ENCODE measurements at places on chromosomes 4 and X. TPM values are rescaled to one million over a fixed set of nuclear protein-coding genes. Genes with fewer than 3 reads are reported as not detected.

DNA sequence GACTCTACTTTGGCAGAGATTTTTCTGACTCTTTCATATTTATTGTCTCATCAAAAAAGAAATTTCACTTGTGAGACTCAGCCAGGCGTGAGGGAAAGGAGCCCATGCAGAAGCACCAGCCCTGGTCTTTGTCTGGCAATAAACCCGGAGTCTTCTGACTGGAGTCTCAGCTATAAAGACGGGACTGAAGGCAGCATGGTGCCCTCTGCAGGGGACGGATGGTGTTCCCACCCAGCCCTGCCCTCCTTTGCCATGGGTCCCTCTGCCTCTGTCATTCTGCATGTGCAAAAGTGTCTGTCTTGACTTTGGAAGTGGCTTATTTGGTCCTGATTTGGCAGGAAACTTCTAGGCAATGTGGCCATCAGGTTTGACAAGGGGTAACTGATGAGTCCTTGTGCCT is 14.2 kb downstream of the ZNF185 start:
- H3K36me3 ChIP-seq = no peaks in the 10 kb centered on the region
- DNase-seq = no peak
- H3K27me3 ChIP-seq = no peaks in the 10 kb centered on the region

DNA sequence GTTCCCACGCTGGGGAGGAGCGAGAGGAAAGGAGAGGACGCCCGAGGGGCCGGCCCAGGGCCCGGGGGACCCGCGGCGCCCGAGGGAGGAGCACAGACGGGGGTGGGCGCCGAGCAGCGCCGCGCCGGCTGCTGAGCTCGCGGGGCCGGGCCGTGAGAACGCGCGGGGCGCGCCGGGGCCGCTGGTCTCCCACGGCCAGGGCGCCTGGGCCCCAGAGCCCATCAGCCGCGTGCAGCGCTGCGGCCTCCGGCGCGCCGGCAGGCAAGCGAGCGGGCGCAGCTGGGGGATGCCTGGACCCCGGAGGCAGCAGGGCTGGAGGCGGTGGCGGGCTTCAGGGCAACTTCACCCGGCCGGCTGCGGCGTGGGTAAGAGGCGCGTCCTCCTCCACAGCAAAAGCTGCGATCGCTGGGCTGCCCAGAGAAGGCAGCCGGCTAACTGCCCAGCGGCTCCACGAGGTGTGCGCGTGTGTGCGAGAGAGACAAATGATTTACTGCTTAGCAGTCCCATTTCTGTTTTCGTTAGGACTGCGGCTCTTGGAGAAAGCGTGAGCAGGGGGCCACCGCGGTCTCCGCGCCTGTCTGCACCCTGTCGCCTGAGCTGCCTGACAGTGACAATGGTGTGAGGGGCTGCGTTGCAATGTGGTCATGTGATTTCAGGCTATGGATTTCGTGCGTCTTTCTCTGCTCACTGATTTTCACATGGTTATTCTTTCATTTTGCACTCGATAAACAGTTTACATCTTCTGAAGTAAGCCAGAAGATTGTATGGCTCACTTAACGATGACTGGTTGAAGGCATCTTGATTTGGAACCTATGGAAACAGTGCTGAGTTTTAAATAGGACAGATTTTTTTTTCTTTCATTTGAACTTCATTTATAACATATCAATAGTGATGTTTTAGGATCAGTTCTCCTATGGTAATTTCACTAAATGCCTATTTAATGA is 1.2 kb downstream of the GUCY1A1 start:
- H3K27me3 ChIP-seq = no peaks in the 10 kb centered on the region
- H3K4me3 ChIP-seq = peak overlapping the region; percentile 79
- H3K4me1 ChIP-seq = peaks cover 22% of the 10 kb centered on the region
- peak; percentile 53 for DNase-seq
- H3K27ac ChIP-seq = peak overlapping the region; percentile 91

GRCh38 chrX:39896951-39897740 is 200.6 kb downstream of the BCOR start:
- H3K27me3 ChIP-seq = no peaks in the 10 kb centered on the region
- peaks cover 9% of the 10 kb centered on the region for H3K4me1 ChIP-seq
- H3K4me3 ChIP-seq = no peak overlapping the region
- peak; percentile 62 for DNase-seq

The ANOS1 gene
- total RNA-seq = 5.7 TPM

DNA sequence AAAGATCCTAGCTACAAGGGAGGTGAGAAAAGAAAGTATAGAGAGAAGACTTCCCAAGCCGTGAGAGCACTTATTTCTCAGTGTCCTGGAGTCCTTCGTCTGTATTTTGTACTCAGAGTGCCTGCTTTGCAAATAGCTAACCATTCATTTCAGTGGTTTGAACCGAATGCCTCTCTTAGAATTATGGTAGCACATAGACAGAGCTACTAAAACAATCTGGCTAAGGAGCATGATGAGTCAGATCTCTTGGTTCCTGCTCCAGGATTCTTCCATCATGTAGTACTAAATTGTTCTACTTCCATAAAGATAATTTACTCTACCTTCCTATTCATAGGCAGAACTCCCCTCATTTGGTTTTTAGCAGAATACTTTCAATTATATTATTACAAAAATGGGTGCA is 946.6 kb downstream of the STIM2 start:
- H3K27me3 ChIP-seq = no peaks in the 10 kb centered on the region
- H3K4me3 ChIP-seq = no peak overlapping the region
- no peaks in the 10 kb centered on the region for H3K4me1 ChIP-seq

DNA sequence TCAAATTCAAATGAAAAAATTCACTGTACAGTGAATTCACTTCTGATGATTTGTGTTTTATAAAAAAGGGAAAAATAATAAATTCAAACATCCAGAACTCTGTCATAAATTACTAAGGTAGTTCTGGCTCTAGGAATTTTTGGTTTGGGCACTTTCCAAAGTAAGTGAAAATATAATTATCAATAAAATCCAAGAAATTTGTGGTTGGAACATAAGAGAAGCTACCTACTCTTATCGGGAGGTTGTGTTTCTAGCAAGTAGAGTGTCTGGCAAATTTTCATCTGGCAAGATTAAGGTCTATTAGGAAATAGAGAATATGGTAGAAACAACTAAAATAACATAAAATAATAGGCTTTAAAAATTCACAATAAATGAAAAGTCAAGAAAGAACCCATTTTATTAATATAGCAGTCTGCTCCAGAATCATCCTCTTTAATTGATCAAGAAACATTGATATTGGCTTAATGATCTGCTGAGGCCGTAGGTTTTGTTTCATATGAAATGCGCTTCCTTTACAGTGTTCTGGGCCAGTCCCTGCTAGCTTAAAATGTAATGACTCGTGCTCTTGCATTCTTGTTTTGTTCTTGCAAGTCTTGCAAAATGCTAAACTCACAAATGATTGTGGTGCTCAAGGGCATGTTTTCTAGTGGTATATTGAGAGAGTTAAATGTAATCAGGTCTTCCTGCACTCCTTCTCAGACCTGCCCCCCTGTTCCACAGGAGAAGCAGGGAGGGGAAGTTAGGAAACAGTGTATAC is 331.4 kb downstream of the RAPGEF2 start:
- no peaks in the 10 kb centered on the region for H3K27me3 ChIP-seq
- H3K4me3 ChIP-seq = no peak overlapping the region
- H3K27ac ChIP-seq = no peak overlapping the region
- no peaks in the 10 kb centered on the region for H3K36me3 ChIP-seq

GRCh38 chr4:88268913-88269312 is 15.4 kb downstream of the PPM1K start:
- H3K27me3 ChIP-seq = no peaks in the 10 kb centered on the region
- no peak overlapping the region for H3K4me3 ChIP-seq
- no peak for DNase-seq

The NKX1-1 gene
- total RNA-seq = not detected

The DMRTC1 gene
- total RNA-seq = not detected

The SLC6A8 gene
- 139 TPM for total RNA-seq

DNA sequence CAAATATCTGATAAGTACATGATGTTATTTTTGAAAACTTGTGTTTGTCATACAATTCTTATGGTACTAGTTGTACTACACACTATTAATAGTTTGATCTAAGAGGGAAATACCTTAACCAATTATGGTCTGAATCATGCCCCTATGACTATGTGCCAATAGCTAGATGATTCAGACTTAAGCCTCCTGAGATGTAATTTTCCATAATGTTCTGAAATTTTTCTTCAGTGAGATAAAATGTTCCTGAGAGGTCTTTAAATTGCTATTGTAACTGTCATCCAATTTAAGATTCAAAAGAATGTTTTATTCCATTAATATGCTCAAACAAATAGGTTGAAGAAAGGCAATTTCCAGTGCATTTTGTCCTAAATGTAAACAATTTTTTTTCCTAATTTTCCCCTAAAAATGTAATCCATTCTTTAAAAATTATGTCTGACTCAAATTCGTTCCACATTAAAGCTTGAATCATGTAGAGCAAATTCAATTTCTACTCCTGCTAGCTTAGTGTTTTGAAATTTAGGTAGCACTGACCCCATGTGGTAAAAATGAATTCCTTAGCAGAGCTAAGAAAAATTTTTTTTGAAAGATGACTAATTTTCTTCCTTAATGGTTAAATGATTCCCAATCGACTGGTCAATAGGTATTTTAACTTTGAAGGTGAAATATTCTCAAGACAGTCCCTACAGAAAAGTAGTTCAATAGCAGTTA is 49.1 kb downstream of the APOOL start:
- no peak overlapping the region for H3K4me3 ChIP-seq
- DNase-seq = no peak
- H3K4me1 ChIP-seq = no peaks in the 10 kb centered on the region
- H3K27me3 ChIP-seq = no peaks in the 10 kb centered on the region
- H3K36me3 ChIP-seq = no peaks in the 10 kb centered on the region

DNA sequence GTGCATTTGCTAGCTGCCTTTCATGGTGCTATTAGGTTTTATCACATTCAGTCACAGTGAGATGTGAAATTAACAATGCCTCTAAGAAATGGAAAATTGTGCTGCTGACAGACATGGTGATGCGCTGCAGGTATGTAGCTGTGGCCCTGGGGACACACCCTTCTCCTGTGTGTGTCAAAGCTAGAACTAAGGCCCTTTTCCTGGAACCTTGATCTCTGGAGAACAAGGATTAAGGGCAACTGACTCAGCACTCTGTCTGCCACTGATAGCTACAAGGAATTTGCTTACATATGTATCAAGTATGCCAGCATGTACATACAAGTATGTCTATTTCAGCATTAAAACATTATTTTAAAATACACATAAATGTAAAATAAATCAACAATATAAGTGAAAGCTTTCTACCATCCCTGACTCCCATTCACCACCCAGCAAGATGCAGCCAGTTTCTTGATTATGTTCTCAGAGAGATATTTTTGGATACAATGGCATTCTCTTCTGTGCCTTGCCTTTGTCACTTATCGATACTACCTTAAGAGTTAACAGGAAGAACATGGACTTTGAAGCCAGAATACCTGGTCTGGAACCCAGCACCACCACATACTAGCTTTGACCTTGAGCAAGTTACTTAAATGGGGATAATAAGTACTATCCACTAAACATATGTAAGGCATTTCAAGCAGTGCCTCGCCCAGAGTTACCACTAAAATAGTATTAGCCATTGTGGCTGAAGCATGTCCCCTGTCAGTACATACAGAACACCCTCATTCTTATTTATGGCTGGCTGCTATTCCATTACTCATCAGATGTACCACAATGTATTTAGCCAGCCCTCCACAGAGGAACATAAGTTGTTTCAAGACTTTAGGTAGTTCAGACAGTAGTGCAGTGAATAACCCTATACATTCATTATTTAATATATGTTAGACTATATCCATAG is 68.5 kb downstream of the NPNT start:
- no peak for DNase-seq
- no peak overlapping the region for H3K27ac ChIP-seq
- H3K4me1 ChIP-seq = no peaks in the 10 kb centered on the region
- no peaks in the 10 kb centered on the region for H3K27me3 ChIP-seq
- H3K4me3 ChIP-seq = no peak overlapping the region

DNA sequence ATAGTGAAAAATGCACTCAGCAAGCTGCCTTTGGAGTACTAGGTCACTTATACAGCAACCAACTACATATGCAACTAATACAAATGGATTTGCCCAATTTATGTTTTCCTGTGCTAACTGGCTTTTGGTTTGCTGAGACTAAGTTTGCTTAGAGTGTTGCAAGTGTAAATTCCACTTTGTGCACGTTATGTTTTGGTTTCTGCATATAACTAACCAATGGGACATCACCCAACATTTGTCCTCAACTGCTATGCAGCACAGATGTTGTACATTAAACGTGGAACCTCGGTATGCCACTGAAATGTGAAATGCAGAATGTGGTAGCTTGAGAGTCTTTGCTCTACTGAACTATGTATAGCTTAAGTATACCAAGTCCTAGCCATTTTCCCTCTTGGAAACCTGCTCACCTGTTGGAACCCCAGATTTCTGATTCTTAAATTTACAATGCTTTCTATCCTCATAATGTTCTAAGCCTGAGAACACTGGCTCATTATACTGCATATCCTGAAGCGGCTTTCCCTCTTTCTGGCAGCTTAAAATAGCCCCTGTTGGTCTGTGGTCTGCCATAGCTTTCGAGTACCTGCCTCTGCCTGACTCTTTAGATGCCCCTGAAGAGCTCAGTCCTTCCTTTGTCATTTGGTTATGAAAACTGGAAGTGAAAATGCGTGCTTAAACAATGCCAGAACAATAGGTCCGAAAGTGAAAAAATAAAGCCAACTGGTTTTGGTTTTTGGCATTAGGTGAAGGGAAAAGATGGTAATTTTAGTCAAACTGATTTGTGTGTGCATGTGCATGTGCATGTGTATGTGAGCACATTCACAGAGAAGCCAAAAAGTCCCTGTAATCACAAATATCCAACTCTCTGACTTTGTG is 158.0 kb downstream of the SH2D1A start:
- H3K27me3 ChIP-seq = no peaks in the 10 kb centered on the region
- no peaks in the 10 kb centered on the region for H3K4me1 ChIP-seq
- H3K4me3 ChIP-seq = no peak overlapping the region
- H3K36me3 ChIP-seq = no peaks in the 10 kb centered on the region

GRCh38 chr4:123675567-123675966 is 279.0 kb downstream of the SPRY1 start:
- DNase-seq = no peak
- H3K27me3 ChIP-seq = no peaks in the 10 kb centered on the region
- H3K4me3 ChIP-seq = no peak overlapping the region
- no peaks in the 10 kb centered on the region for H3K36me3 ChIP-seq
- no peaks in the 10 kb centered on the region for H3K4me1 ChIP-seq

- no peak overlapping the region for H3K4me3 ChIP-seq
- H3K4me1 ChIP-seq = no peaks in the 10 kb centered on the region
- no peaks in the 10 kb centered on the region for H3K27me3 ChIP-seq
- no peak for DNase-seq
- H3K27ac ChIP-seq = no peak overlapping the region
- no peaks in the 10 kb centered on the region for H3K36me3 ChIP-seq
Measured at GRCh38 chrX:123399709-123400108, 215.6 kb downstream of the GRIA3 start.

DNA sequence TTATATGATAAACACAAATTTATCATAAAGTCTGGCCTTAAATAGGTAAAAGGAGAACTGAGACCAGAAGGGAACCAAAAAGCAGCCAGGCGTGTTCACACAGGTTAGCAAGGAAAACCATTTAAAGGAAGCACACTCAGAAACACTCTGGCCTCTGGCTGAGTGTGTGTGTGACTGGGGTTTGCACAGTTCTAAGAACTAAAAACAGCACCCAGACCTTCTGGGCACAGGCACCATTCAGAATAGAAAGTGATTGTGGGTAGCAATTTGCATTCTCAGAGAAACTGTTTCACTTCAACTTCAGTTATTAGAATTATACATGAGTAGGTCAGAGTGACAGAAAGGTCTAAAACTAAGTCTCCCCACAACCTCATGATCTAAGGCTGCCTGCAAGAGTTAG is 10.0 kb downstream of the GPR82 start:
- H3K4me3 ChIP-seq = no peak overlapping the region
- H3K27me3 ChIP-seq = no peaks in the 10 kb centered on the region

The XAGE1A gene
- not detected for total RNA-seq

- no peak overlapping the region for H3K27ac ChIP-seq
- no peak for DNase-seq
- no peaks in the 10 kb centered on the region for H3K27me3 ChIP-seq
- no peaks in the 10 kb centered on the region for H3K4me1 ChIP-seq
Measured at GRCh38 chr4:11724731-11725130, 296.0 kb upstream of the HS3ST1 start.

The NSG1 gene
- 2.2 TPM for total RNA-seq

The GC gene
- total RNA-seq = not detected

Data from heart left ventricle (tissue), 16 donors.